Fibroblast of skin of abdomen (primary cell): ENCODE measurements at places on chromosomes 1 and 21.

GRCh38 chr21:25691976-25692375, 42.7 kb downstream of the ATP5PF start:
- DNase-seq = no peak

GRCh38 chr1:224182057-224182865, 779 bp upstream of the DEGS1 start:
- no peak for DNase-seq

DNA sequence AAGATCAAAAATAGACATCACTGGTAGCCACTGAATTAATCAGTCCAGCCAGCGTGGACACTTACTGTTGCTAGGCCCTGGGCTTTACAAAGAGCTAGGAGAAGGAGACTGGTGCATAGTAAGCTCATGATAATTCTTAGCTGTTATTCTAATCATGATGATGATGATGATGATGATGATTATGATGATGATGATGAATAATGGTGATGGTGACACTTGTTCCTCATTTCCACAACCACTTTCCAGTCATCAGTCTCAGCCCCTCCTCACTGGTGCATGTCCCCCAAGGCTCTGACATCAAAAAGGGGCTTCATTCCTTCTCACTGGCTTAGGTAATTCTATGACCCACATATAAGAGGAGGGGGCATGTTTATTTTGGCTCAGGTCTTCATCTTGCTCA, 701.0 kb downstream of the PTPRU start:
- no peak for DNase-seq

- no peak for DNase-seq
Observed at GRCh38 chr1:96104906-96105305, 616.7 kb upstream of the PTBP2 start.

DNA sequence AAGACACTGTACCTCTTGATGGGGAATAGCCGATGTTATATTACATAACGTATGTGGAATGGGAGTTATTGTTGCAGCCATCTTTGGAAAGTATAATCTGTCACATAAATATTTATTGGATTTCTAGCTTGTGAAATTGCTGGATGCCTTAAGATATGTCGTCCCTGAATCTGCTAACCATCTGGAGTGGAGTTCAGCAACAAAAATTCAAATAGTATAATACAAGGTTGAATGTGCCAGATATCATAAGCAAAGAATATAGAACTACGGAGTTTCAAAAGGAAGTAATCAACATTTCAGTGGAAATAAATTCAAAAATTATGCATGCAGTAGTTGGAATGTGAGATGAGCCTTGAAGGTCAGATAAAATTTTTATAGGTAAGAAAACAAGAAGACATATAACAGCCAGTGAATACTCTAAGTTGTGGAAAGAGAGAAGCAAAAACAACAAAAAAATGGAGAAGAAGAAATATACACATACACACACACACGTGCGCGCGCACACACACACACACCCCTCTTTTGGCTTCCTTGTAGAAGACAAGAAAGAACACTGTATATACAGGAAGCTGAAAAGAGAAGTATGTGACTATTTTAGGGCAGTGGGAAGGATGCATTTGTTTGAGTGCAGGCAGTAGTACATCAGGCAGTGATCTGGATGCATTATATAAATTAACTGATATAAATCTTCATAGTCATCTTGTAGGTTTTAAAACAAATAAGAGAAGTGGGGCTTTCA, 516.7 kb downstream of the KCNT2 start:
- DNase-seq = no peak
